ENCODE measurements at places on chromosomes 13 and 19. TPM values are rescaled to one million over a fixed set of nuclear protein-coding genes. Genes with fewer than 3 reads are reported as not detected.

The ATP4A gene
- total RNA-seq = not detected

The GARIN5B gene
- not detected for total RNA-seq

The CGB8 gene
- not detected for total RNA-seq

The CYP2S1 gene
- 2.0 TPM for total RNA-seq

DNA sequence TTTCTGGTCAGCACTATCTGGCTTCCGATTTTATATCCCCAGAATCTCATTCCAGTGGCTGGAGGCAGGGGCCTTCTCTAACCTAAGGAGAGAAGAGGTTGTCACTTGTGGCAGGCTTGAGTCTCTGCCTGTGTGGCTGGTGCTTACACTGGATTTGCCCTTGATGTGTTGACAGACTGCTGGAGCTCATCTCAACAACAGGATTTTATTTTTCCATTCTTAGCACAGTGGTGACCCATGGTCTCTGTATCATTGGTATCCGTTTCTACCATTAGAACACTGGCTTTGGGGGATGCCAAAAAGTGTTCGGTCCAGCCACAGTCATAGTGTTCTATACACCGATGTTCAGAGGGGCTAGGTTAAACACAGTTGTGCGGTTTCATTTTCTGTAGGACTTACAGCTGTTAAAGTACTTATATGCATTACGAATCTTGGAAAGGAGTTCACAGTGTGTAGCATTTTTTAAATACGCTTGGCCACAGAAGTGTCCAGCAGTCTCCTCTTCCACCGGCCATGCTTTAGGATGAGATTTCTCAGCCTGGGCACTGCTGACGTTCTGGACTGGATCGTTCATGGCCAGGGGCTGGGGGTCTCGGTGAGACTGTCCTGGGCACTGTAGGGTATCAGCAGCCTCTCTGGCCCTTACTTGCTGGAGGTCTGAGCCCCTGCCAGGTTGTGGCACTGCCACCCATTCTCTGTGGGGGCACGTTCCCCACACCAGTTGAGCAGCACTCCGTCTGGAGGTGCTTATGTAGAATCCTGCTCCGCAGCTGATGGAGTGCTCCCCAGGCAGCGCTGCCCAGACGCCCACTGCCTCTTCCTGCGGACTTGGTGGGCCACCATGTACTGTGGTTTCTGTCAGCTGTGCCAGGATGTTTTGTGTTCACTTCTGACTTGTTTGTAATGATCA, 41.4 kb upstream of the TEX29 start:
- no peak overlapping the region for H3K4me3 ChIP-seq
- H3K4me1 ChIP-seq = no peaks in the 10 kb centered on the region
- no peak for DNase-seq
- H3K27ac ChIP-seq = no peak overlapping the region

DNA sequence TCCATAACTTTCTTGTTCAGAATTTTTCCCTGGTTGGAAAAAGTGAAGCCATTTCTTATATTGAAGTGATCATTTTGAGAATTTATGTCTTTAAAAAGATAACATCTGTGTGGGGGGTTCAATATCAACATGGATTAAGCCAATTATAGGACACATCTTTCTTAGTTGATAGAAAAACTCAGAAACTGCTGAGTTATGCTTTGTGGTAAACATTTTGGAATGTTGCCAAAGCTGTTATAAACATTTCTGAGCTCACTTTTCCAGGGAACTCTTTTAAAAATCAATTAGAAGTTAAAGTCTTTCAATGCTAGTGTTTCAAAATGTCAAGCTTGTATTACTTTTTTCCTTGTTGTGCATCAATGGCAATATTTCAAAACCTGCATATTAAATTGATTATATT, 248.8 kb downstream of the DACH1 start:
- peaks cover 5% of the 10 kb centered on the region for H3K4me1 ChIP-seq
- no peak overlapping the region for H3K4me3 ChIP-seq

- H3K36me3 ChIP-seq = no peaks in the 10 kb centered on the region
- DNase-seq = no peak
- no peaks in the 10 kb centered on the region for H3K4me1 ChIP-seq
- H3K27ac ChIP-seq = no peak overlapping the region
- no peaks in the 10 kb centered on the region for H3K27me3 ChIP-seq
- H3K4me3 ChIP-seq = no peak overlapping the region
These were observed 12.5 kb downstream of the UBXN6 start for GRCh38 chr19:4444765-4445741.

DNA sequence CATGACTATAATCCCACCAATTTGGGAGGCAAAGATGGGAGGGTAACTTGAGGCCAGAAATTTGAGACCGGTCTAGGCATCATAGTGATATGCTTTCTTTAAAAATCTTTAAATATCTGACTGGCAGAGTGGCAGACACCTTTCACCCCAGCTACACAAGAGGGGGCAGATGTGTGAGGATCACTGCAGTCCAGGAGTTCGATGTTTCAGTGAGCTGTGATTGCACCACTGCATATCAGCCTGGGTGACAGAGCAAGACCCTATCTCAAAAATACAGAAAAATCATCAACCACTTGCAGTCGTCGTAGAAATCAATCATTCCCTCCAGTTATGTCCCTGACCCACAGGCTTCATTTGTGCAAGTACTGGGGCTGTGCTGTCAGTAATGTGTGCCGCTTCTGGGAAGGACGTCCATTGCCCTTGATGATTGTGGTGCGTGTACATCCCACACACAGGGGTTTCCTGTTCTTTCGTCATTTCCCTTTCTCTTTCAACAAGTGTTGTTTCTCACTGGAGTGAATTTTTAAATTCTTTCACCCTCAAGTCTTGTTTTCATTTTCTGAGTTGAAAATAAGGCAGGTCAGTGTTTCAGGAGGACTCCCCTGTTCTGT, 1.4 kb downstream of the LGALS14 start:
- no peak overlapping the region for H3K4me3 ChIP-seq
- H3K36me3 ChIP-seq = no peaks in the 10 kb centered on the region
- no peaks in the 10 kb centered on the region for H3K4me1 ChIP-seq
- DNase-seq = no peak
